ENCODE measurements at places on chromosomes 4 and X.

DNA sequence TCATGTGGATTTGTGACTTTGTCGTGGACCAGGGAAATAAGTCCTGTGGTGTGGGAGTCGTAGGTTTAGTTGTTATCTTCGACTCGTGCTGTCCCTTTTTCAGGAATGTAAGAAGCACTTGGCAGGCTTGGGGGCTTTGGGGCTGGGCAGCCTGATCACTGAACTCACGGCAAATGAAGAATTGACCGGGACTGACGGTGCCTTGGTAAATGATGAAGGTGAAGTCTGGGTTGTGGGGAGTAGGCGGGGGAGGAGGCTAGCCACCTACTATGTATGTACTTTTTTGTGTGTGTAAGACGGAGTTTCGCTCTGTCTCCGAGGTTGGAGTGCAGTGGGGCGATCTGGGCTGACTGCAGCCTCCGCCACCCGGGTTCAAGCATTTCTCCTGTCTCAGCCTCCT lies 1.2 kb downstream of the TAF1 start:
- DNase-seq: no peak

DNA sequence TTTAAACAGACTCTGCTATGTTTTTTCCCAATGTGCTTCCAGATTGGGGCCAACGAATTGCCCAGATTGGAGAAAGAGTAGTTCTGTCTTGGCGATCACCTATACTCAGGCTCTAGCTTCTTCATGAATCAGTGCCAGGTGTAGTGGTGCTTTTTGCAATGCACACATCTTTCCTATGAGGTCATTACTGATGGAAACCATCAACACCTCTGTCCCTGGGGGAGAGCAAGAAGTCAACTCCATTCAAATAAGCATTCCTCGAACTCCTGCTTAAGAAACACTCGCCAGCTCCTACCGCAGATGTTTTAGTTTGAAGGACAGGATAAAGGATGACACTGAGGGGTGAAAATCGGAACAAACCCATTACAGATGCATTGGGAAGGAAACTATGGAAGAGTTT lies 156.5 kb upstream of the DKK2 start:
- no peak for DNase-seq

GRCh38 chrX:33032700-33033099 lies 178.6 kb downstream of the DMD start:
- DNase-seq: no peak

GRCh38 chr4:40848251-40848650 lies 98.5 kb downstream of the NSUN7 start:
- DNase-seq: no peak

DNA sequence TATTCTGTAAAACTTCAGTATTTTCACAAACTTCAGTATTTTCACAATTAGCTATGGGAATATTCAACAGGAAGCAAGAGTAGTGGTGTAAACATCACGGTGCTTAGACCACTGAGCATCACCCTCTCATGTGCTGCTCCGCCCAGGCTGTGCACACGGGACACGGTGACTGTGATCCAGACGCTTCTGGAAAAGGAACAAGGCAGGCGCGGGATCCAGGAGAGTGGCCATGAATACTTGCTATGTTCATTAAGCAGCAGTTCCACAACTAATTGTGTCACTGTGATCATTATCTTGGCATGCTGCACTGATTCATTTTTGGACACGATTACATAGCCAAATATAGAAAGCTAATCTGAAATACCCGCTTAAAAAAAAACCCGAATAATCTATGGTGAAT lies 19.6 kb upstream of the FAT1 start:
- no peak for DNase-seq

- DNase-seq: no peak
Observed at GRCh38 chrX:10929747-10930146, 181.4 kb upstream of the HCCS start.

DNA sequence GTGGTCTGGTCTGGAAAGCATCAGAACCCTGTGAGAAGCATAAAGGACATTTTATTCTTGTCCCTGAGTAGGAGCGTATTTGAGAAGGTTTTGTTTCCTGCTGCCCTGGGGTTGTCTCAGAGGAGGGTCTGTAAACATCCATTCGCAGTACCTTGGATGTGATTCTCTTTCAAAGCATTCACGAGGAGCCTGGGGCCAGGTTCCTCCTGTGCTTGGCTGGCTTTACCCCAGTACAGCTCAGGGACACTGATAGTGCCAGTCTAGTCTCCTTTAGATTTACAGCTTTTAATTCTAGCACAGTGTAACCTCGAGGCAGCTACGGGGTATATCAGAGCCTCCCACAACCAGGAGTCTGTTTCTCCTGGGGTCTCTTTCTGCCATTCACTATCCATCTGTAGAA lies 2.7 kb downstream of the CLRN2 start:
- DNase-seq: no peak

- DNase-seq: no peak
Observed at GRCh38 chr4:26238426-26238777, 82.4 kb upstream of the RBPJ start.

DNA sequence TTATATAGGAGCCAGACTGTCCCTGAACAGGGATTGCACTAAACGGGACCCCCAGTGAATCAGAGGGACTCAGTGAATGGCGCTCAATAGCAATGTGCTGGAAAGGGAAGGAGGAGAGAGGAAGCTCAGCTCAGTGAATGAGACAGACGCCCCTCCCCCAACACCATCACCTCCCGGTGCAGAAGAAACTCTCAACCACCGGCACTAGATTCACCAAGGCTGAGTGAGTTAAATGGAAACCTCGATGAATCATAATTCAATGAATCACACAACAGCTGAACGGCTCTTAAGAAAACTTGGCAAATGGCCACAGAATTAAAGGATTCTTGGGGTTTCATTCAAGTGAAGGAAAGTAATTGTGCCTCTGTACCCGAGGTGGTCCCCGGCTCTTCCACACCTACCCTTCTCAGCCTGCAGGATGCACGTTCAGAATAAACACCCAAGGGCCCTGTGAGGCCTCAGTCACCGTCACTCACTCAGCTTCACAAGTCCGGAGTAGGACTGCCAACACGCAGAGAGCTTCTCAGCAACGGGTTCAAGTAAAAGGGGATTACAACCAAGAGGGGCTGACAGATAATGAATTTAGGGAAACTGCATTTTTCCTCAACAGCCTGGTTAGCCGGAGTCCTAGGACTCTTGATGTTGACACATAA lies 29.3 kb downstream of the CRMP1 start:
- no peak for DNase-seq

DNA sequence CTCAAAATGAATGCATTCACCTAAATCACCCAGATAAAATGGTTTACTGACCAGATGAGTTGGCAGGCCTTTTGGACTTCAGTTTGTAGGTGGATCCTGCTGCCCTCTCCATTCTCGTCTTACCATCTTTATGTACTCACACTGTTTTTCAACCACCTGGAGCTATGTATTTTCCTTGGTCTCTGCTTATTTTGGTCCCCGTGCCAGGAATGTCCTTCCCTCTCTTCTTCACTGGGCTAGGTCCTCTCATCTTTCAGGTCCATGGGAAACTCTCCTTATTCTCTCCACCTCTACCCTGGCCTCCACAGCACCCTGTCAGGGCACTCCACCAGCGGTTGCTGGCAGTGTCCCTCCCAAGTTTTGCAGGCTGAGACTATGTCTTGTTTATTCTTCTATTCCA lies 2.6 kb downstream of the GPRIN3 start:
- DNase-seq: no peak

DNA sequence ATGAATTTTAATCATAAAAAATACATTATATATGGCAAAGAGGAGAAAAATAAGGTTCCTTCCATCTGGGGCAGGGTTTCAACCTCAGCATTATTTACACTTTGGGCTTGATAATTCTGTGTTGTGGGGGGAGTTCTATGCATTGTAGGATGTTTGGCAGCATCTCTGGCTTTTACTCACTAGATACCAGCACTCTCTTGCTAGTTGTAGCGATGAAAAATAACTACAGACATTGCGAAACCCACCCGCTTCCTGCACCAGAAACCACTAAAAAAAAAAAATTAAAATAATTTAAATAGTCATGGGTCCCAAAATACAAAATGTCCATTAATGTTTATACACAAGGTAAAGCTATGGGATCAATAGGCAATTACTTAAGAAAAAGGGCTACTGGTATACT lies 52.7 kb downstream of the PPP3CA start:
- DNase-seq: no peak

GRCh38 chr4:42123071-42123644 lies 29.3 kb downstream of the BEND4 start:
- DNase-seq: no peak

DNA sequence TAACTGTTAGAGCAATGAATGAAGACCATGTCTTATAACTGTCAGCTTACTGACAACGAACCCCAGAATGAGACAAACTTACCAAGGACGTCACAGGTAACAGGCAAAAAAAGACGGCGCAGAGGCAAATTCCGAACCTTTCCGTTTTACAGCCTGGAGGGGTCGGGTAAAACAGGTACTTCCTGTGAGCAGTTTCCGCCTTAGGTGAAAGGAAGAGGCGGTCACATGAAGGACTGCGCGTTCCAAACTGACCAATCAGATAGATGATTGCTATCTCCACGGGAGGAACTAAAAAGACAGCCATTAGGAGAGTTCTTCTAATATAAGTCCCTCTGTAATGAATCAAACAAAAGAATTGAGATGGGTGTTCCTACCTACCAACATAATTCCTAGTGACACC lies at the start of gene COX7B2:
Gene COX7B2 (minus strand): TSS at position 168 of the 400 bp plus-strand sequence. CDS start 174,053 bp downstream, outside the sequence.
- no peak for DNase-seq

GRCh38 chr4:8847764-8848163 lies 23.9 kb downstream of the HMX1 start:
- peak; percentile 48 for DNase-seq

DNA sequence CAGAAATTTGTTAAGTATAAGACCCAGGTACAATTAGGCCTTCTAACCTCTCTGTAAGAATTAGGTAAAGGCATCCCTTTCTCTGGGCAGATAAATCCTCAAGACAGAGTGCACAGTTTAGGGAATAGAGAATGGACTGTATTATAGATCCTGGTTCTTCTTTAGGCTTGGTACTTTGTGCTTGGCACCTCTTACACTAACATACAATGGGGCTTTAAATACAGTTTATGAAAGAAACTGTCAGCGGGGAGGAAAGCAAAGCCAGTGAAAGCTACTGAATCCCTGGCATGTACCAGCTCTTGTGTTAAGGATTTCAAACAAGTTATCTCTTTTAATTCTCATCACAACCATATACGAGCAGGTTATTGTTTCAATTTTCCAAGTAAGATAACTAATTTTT lies 1350.0 kb downstream of the ADGRL3 start:
- DNase-seq: no peak

GRCh38 chr4:169201222-169202144 lies 69.3 kb downstream of the SH3RF1 start:
- no peak for DNase-seq

DNA sequence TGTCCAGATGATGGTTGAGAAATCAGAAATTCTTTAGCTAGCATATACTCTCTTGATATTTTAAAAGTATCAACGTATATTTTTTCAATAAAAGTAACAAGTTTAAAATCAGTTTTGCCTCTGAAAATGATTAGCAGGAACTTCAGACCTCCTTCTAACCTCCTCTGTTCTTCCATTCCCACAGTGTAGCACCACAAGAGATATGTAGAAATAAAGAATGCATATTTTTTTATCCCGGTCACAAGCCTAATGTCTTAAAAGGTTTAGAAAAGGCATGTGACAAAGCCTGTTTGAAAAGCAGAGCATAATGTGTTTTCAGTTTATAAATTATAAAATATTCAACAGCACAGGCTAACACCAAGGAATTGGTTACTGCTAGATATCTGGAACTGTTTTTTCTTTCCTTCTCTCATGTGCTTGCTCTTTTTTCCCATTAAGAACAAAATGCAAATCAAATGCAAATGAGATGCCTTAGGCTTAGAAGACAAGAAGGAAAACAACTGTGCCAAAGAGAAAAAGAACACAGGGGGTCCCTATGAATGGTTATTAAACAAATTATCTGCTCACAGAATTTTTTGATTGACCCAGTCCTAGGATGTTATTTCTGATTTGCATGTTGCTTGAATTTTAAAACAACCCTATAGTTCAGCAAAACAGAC lies 351.7 kb upstream of the FAM241A start:
- DNase-seq: no peak

- DNase-seq: no peak
Observed at GRCh38 chr4:22625311-22625710, 67.4 kb upstream of the GBA3 start.

DNA sequence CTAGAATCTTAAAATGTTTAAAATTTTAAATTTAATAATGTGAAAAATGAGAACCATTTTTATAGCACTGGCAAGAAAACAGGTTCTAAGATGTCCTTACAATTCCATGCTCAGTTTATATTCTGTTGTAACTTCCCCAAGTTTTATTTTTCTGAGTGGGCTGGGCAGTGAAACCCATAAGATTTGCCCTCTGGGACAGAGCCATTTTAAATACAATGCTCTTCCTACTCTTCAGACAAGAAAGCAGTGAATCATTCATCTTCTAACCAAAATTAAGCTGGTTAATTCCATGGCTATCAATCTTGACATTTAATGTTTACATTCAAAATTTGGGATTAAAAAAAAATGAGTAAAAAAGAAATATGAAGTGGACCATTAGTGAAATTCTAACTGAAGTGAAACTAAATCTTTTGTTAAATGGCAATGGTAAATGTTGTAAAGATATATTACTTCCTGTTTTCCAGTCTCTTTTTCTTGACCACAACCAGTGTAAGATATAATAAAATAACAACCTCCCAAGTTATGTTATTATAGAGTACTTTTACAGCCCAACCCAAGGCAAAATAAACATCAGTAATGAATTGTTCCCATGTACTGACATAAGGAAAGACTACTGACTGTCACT lies 37.2 kb upstream of the PTPN13 start:
- DNase-seq: no peak

DNA sequence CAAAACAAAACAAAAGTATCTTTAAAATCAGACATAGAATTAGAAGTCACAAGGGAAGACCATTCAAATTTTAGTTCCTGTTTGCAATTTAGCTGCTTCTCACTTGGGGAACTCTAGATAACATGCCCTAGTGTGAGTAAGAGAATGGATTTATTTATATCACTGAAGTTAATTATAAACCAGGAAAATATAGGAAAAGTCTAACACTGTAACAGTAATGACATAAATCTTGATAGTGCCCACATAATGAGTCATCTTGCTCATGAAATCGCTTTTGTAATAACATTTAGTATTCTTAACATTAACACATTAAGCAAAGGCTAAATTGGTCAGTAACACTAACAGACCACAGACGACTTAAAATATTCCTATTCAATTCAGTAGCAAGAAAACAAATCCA lies 710.7 kb downstream of the STPG2 start:
- no peak for DNase-seq

Measured in WERI-Rb-1 (cell line).